ENCODE measurements at places on chromosomes 3 and 15.

GRCh38 chr3:69791919-69792399, 52.7 kb downstream of the MITF start:
- no peak for DNase-seq

DNA sequence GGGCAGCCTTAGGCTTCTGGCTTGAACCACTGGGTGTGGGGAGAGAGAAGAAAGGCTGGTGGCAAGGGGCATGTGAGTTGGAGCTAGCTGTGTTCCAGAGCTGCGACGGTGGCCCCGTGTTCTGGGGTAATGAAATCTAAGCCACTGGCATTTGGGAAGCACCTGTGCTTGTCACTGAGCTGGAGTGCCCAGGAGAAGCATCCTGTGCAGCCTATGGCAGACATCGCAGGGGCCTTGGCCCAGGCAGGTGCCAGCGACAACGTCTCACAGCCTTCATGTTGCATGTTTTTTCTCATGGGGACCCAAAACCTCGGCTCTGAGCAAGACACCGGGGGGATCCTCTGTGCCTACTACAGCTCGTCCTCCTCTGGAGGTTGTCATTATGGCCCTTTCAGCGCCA, 91.1 kb upstream of the PLXNA1 start:
- no peak for DNase-seq

DNA sequence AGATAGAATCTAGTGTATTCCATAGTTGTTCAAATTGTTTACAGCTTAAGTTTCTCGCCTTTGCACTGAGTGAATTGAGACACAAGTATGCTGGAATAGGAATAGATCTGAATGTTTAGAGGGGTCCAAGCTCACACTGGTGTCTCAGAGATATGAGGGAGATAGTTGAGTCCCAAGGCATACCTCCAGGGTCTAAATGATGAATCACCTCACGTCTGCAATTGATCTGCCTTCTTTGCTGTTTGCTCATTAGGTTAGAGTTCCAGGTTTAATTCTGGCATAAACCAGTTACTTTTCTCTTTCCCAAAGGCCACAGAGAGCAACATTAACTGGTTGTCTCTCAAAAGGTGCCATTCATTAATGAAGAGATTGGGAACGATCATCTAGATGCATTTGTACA, 106.3 kb upstream of the MME start:
- no peak for DNase-seq

DNA sequence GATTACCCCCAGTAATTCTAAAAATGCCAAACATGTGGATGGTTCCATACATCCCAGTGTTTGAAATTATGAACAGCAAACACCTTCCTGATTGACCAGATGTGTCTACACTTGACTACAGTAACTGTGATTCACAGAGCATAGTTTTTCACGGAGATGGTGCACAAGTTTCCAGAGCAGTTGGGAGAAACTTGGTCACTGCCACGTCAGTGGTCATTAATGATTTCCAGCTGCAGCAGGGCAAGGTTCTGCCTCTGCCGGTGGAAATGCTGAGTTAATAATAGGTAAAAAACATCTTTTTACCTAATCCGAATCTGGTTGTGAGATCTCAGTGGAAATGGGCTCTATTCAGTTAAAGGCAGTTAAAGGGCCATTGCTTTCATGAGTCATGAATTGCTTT, 154.1 kb upstream of the FEZF2 start:
- DNase-seq = no peak

- no peak for DNase-seq
These were observed 10.2 kb upstream of the PLXND1 start for GRCh38 chr3:129616713-129617112.

GRCh38 chr3:197068077-197068476, 38.5 kb upstream of the MELTF start:
- no peak for DNase-seq

DNA sequence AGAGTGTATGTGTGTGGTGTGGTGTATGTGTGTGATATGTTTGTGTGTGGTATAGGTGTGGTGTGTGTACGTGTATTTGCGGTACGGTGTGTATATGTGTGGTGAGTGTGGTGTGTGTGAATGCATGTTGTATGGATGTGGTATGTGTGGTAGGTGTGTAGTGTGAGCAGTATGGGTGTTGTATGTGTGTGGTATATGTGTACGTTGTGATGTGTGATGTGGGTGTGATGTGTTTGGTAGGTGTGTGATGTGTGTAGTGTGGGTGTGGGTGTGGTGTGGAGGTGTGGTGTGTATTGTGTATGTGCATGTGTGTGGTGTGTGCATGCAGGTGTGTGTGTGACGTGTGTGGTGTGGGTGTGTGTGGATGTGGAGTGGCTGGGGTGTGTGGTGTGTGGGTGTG, 58.7 kb downstream of the EFCAB12 start:
- no peak for DNase-seq

Data from lower leg skin (tissue), 4 donors.